RCC 7860 (cell line): ENCODE measurements at places on chromosomes 6 and 20.
A peak's percentile ranks its signal among the peaks of the same experiment; 100 is the strongest.

DNA sequence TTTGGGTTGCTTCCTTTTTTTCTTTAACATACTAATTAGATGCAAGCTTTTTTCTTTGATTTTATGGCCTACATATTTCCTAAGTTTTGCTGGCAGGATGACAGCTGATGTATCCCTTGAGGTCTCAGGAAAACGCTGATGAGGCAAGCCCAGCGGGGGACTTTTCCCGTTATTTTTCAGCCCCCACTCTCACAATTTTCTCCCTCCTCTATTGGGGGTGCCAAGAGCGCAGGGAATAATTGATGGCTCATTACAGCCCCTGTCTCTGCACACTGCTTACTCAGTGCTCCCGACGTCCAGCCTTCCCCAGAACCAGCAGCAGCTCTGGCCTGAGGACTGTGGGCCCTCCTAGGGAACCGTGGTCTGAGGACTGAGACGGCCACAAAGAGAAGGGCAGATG lies 38.6 kb upstream of the VSTM2L start:
- no peak for DNase-seq

DNA sequence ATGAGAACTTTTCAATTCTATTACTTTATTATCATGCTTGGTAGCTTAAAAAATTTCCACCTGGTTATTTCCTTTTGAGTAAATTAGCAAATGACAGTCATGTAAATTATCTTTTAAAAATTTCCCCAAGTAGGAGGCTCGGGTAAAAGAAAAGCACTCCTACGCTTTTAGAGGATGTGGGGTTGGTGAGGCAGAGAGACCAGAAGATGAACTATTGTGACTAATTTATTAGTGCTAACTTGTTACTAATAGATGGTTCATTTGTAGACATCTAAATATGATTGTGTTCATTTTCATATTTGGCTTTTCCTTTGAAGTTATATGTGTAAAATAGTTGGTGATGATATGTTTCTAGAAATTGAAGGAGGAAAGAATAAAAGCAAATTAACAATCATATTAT lies 27.0 kb downstream of the ZNF292 start:
- DNase-seq = no peak

DNA sequence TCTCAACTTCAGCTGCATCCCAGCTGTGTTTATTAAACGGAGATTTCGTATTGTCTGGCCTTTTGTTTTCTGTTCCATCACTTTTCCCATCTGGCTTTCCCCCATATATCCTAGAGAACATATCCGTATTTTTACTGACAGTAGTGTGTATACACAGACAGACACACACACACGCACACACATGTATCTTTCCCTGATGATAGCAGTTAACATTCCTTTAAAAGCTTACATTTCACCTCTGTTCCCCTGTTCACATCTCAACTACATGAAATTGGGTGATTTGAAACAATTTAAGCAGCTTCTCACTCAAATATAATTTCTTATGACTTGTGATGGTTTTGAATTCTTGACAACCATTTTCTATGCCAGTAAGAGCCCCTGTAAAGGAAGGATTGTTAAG lies 207.1 kb upstream of the CEP162 start:
- no peak for DNase-seq

DNA sequence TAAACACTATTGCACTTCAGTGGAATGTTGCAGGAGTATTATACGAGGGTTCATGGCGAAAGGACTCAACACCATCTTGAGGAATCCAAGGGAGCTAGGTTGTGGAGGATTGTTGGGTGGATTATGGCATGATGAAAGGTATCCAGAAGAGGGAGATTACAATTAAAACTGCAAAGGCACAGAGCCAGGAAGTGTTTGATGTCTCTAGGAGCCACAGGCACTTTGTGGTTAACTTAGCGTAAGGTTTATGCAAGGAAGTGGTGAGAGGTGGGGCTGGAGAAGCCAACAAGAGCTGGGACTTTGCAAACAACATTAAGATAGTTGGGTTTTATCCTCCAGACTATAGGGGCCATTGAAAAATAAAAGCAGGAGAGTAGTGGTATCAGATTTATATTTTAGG lies 86.6 kb upstream of the TPD52L1 start:
- DNase-seq = peak; percentile 9

GRCh38 chr6:44128020-44128917 lies 915 bp downstream of the TMEM63B start:
- no peak for DNase-seq

DNA sequence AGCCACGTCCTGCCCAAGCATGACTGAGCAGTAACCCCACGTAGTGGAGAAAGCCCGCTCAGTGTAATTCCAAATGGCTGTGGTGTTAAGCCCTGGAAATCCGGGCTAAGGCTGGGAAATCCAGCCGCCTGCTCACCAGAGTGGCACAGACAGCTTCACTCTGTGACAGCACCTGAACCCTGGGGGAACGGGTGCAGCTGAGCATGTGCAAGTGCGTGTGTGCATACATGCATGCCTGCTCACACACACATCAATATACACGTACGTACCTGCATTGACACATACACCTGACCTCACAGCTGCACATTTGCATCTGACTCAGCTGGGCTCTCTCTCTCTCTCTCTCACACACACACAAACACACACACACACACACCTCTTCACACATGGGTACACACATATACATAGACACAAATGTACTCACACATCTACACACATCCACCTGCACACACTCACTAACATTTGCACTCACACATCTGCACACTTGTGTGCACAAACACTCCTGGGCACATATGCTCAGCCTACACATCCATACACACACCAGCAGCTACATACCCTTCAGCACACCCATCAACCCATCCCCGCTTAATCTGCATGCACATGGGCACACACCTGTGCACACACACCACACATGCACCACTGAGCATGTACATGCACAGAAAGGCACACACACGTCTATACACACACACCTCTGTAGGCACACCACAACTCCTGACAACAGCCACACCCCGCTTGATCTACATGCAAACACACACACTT lies 114.1 kb downstream of the GRM4 start:
- DNase-seq = no peak

- DNase-seq = no peak
Observed at GRCh38 chr20:6705926-6706548, 61.4 kb upstream of the BMP2 start.

DNA sequence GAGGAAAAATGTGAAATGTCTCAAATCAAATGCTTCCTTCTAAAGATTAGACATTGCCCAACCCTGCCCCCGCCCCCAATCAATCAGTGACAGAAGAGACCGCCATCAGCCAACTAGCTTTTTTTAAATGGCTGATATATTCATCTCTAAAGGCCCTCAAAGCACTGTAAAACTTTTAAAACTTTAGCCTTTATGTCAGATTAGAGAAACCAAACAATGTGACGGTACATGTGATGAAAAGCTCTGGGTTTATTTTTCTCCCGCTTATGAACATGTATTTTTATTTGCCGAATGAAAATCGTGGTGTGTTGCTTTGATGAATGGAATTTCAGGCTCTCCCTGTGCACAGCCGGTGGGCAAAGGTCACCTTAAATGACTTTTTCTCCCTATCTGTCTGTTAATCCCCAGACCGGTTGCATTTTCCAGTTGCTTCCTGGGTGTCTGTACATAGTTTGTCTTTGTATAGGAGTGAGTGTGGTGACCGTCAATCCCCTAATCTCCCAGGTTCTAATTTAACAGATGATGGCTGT lies 38.5 kb downstream of the TBC1D7 start:
- no peak for DNase-seq

DNA sequence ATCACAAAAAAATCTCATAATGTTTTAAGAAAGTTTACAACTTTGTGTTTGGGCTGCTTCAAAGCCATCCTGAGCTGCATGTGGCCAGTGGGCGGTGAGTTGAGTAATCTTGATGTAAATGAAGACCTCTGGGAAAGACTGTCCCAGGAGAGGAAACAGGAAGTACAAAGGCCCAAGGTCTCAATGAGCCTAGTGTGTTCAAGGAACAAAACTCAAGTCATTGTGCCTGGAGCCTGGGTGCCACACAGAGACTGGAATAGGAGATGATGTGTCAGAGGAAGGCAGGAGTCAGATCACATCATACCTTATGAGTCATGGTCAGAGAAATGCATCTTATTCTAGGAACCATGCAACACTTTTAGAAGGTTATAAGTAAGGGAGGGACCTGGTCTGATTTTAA lies 51.5 kb downstream of the COL19A1 start:
- peak; percentile 68 for DNase-seq

- no peak for DNase-seq
Observed at GRCh38 chr6:99821164-99821563, 172.9 kb downstream of the MCHR2 start.

DNA sequence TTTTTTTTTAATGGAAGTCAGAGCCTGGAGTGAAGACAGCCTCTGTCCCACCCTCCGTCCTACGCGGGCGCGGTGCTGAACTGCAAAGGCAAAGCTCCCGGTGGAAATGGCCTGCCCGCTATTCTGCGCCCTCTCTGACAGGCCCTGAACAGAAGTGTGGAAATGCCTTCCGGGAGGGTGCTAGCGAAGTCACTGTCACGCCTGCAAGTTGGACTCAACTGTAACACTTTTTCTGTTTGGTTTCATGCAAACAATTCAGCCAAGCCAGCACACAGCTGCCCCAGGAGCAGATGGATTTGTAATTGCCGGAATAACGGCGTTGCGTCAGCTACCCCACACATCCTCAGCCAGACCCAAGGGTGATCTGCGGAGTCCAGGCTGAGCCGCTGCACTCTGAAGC lies 107.6 kb downstream of the PSMB1 start:
- DNase-seq = no peak

- DNase-seq = no peak
Observed at GRCh38 chr6:3017304-3017703, 17.6 kb downstream of the NQO2 start.

- DNase-seq = no peak
Observed at GRCh38 chr6:10355115-10355702, 59.7 kb downstream of the TFAP2A start.

- DNase-seq = peak; percentile 79
Observed at GRCh38 chr6:139568956-139569538, 194.6 kb upstream of the CITED2 start.

GRCh38 chr20:25356271-25356933 lies 34.2 kb downstream of the ABHD12 start:
- DNase-seq = no peak

DNA sequence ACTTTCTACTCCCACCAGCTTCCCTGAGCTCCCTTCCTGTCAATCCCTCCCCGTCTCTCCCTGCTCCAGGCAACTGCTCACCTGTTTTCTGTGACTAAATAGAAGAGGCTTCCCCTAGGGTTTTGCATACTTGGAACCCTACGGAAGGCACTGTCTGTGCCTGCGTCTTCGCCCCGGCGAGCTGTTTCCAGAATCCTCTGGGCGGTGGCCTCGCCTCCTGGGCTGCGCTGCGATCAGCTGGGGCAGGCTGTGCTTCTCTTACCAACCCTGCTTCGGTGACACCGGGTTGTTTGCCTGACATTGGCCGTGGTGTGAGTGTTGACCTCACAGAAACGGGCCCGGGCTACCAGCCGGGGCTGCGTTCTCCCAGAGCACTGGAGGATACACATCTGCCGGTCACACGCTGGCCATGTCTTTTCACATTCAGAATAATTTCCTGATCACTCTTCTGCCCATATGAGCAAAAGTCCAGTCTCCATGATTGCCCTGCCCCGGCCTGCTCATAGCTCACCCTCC lies 29.4 kb upstream of the CCR6 start:
- DNase-seq = no peak

GRCh38 chr6:169115632-169116031 lies 138.0 kb downstream of the THBS2 start:
- no peak for DNase-seq

GRCh38 chr20:10115021-10115420 lies 80.2 kb downstream of the ANKEF1 start:
- peak; percentile 81 for DNase-seq

DNA sequence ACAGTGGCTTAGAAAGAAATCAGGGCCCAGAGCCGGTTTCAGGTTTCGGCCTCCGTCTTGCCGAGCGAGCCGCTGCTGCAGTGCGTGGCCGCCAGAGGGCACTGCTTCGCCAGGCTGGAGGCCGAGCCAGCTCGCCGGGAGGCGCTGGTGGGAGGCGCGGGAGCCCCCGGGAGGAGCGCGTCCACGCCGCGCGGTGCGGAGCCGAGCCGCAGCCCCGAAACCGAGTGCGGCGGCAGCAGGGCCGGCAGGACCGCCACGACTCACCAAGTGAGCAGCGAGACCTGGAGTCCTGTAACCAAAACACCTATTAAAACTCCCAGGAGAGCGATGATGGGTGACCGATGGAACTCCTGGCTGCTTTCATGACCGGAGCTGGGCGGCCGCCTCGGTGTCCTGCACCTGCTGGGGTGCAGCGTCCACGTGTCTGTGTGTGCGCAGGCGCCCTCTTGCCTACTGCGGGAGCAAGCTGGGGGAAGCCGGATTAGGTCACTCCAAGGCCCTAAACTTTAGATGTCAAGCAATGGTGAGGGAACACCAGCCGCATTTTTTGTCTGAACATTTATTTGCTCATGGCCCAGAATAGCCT lies 186.9 kb upstream of the UST start:
- no peak for DNase-seq
